Left colon (tissue), 2 donors: ENCODE measurements at places on chromosomes 3 and 15.

DNA sequence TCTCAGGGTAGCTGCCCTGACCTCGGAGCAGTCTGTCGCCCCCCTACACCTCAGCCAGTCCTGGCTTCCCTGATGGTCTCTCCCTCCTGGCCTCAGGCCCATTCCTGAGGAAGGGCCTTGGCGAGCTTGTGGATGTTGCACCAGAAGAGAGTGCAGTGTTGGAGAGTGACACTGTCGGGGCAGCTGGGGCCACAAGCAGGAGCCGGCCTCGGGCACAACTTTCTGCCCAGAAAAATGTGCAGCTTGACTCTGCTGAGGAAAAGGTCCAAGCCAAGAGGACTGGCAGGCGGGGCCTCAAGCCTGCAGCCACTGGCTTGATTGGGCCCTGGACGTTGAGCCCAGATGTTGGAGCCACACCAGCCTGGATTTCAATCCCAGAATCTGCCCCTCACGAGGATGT lies 12.8 kb downstream of the HEMK1 start:
- DNase-seq: no peak

GRCh38 chr3:160748231-160748630 lies 7.8 kb upstream of the PPM1L start:
- DNase-seq: no peak

DNA sequence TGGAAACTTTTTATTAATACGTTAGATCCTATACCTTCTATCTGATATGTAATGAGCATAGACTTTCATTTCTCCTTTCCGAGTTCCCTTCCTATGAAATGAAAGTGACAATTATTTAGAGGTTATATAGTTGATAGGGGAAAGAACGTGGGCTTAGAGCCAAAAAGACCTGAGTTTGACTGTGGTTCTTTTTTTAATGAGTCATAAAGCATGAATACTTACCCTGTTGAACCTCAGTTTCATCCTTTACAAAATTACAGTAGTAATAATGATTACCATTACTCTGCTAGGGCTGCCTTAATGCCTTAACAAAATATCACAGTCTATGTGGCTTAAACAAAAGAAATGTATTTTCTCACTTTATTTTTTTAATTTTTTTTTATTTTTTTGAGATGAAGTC lies 75.9 kb downstream of the AGBL1 start:
- DNase-seq: no peak

DNA sequence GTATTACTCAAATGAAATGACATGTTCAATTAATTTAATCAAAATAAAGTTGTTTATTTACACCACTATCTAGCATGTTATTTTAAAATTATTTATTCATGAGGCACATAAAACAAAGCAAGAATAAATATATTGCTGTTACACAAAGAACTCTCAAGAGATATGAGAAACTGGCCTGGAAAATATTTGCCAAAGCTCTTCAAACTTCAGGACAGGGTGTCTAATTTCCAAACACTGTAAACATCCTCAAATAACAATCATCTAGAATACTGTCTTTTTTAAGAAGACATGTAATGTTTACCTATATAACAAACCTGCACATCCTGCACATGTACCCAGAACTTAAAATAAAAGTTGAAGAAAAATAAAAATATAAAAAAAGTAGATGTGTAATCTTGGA lies 876.6 kb downstream of the TUSC7 start:
- DNase-seq: no peak

- no peak for DNase-seq
These were observed 7.7 kb upstream of the OSBPL11 start for GRCh38 chr3:125602752-125603649.

- no peak for DNase-seq
These were observed 53.0 kb downstream of the ATP1B3 start for GRCh38 chr3:141929341-141929995.

GRCh38 chr3:161454615-161455014 lies 42.0 kb upstream of the OTOL1 start:
- no peak for DNase-seq

DNA sequence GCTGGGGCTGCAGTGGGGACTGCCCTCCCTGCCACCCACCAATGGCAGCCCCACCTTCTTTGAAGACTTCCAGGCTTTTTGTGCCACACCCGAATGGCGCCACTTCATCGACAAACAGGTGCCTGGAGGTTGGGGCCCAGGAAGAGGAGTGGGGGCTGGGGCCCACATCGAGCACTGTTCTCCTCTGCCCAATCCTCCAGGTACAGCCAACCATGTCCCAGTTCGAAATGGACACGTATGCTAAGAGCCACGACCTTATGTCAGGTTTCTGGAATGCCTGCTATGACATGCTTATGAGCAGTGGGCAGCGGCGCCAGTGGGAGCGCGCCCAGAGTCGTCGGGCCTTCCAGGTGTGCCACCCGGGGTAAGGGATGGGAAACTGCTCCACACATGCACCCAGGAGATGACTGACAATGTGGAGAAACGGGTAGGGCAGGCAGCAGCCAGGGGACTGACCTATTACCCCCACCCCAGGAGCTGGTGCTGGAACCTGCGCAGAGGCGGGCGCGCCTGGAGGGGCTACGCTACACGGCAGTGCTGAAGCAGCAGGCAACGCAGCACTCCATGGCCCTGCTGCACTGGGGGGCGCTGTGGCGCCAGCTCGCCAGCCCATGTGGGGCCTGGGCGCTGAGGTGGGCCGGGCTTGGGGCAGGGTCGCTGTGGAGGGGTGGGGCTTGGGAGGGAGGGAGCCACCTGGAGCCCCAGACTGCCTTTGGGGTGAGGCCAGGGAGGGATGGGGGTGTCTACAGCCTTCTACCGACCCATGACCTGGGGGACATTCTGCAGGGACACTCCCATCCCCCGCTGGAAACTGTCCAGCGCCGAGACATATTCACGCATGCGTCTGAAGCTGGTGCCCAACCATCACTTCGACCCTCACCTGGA lies 22.9 kb downstream of the NBEAL2 start:
- no peak for DNase-seq

DNA sequence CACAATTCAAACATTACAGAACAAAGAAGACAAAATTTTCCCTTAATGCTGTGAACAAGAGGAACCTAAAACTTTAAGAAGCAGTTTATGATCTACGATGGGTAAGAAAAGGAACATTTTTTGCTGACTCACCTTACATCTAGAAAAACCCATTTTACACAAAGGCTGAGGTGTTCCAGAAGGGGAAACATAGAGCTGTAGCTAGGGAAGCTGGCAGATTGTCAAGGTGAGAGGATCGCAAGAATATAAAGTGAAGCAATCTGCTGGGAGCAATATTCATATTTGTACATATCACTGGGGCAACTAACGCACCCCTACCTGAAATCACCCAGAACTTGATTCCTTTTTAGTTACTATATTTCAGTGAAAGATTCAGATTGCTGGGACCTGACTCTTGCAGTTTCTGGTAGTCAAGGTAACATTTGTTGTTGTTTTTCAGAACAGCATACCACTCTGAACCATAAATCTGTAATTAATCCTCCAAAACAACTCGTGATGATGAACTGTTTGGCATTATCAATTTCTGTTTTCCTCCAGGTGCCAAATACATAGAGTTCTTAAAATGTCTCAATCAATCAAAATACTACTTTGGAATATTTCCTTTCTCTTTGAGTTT lies 184.1 kb upstream of the LRRC3B start:
- DNase-seq: no peak

GRCh38 chr3:37145611-37146010 lies 28.8 kb downstream of the LRRFIP2 start:
- no peak for DNase-seq

DNA sequence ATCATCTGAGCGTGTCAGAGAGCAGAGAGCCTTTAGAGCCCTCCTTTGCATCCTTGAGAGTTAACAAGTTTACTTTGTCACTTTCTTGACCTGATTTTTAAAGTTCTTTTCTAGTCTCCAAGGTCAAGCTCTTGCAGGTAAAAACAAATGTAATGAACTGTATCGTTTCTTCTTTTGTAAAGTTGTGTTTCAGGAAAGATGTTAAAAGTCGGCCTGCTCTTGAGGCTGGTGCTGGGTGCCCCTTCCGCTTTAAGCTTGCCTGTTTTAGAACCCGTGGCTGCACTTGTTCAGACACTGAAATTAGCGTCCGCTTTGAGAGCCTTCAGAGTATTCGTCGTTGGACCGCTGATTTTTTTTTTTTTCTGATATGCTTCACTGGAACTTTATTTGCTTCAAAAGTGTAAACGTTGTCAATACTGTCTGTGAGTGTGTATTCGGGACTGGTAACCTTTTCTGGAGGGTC lies 52.6 kb upstream of the ULK4 start:
- DNase-seq: peak; percentile 41

DNA sequence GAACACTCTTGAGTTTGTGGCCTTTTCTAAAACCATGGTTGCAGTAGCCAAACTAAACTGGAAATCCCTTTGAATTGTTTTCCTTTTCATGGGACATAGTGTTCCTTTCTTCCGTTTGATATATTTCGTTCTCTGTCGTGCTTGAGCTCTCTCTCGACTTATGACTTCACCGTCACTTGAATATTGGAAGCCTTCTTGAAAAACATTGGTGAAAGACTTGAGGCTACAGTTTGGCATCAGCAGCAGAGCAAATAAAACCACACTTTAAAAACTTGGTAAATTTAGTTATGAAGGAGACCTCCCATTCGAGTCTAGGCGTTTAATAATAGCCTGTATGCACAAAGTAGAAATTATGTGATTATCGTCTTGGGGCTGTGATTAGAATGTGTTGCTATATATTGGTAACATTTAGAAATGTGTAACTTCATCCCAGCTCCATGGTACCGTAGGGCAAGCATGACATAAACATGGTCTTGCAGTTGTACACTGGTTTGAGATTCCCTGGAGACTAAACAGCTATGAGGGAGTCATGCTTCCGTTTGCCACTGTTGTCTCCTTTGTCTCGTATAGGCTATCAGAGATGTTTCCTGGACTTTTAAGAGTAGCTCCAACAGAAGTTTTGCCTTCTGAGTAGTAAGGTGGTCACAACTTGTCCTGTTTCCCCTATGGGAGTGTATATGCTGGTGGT lies 122.3 kb downstream of the PTPRG start:
- DNase-seq: no peak

DNA sequence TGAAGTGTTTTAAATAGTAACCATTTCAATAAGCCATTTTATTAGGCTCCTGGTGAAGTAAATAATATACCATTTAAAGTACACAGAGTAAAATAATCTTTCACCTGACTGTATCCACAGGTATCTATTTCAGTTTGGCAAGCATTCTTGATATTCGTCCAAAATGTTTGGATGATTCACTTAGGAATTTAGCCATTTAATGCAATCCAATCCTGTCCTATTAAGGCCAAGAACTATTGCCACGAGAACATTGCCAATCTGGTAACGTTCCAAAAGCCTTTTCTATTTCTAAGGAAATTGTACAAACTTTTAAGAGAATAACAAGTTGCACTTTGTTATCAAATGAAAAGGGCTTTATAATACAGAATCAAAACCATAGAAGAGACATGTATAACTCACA lies 209.8 kb upstream of the THRB start:
- no peak for DNase-seq

DNA sequence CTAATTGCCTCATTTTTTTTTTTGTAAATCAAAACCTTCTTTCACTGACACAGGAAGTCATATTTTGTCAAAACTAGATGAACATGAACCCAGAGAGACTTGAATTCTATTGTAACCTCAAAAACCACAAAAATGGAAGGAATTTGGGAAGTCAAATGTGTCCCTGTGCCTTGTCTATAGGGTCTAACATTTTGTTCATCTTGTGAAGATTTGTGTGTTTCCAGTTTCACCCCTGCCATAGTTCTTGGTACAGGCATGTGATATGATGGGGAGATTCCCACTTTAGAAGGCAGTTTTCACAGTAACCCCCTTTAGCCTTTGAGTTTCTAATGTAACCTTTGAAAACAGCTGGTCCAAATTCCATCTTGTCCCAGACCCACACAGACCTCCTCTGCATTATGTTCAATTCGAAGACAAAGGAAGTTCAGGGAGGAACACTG lies 318.5 kb upstream of the ADAMTS9 start:
- no peak for DNase-seq

DNA sequence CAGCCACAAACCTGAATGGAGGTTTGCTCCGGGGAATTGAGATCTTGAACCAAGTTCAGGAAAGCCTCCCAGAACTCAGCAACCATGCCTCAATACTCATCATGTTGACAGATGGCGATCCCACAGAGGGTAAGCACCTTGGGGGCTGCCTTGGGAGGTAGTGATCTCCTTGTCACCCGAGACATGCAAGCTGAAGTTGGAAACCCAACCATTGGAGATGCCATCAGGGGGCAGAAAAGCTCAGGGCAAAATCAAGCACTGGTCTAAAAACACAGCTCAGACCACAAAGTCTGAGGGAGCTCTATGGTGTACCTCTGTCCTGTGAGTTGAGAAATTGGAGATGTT lies 5.8 kb downstream of the ITIH1 start:
- no peak for DNase-seq

DNA sequence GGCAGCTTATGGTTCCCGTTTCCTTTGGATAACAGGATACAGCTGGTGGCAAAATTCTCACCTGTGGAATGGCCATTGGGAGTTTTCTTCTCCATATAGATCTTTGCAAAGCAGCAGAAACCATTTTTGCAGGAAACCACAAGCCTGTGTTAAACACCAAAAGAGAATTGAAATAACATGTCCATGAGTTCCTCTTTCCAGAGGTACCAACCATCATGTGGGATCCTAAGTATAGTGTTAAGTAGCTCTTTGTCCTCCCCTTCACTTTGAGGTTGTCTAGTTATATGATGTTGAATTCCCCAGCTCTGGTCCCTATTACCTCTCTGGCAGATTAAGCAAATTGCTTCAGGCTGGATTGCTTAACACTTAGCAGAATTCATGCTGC lies 94.9 kb downstream of the AKAP13 start:
- no peak for DNase-seq

DNA sequence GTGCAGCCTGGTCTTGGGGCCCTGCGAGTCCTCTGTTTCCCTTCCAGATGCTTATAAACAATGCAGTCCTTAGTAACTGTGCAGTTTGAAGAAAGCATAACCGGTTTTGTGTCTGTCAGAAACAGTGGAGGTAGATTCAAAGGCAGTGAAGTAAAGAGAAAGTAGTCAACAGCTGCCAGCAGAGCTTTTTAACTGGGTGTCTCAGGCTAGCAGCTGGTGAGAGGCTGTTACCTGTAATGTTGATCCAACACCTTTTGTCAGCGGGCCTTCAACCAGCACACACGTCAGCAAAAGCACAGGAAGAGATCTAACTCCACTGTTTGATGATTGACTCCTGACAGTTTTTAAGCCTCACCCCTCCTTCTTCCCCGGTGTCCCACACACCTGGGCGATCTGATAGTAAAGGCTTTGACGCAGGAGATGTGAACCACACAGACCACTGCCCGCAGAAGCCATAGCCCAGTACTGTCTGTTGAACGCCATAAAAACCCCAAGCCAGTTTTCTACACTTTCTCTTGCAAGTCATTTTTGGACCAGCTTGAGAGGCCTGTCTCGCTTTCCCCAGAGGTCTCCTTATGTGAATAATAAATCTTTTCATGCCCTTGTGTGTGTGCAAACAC lies 178.0 kb downstream of the FMN1 start:
- DNase-seq: no peak

DNA sequence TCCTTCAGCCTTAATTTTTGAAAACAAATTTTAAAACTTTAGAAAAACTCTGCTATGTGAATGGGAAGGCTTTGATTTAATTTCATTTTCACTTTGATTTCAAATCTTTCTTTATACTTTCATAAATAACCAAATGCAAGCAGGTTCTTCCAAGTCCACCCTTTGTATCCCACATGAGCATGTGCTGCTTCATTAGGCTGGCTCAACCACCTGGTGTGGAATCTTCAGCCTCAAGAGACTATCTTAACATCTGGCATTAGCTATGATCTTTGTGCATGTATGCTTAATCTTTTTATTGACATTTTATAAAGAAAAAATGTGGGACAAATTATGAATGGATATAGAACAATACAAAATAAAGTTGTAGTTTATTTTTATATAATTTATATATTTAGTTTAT lies 81.8 kb upstream of the MLF1 start:
- DNase-seq: no peak
